ENCODE measurements at places on chromosomes 1 and 21.

DNA sequence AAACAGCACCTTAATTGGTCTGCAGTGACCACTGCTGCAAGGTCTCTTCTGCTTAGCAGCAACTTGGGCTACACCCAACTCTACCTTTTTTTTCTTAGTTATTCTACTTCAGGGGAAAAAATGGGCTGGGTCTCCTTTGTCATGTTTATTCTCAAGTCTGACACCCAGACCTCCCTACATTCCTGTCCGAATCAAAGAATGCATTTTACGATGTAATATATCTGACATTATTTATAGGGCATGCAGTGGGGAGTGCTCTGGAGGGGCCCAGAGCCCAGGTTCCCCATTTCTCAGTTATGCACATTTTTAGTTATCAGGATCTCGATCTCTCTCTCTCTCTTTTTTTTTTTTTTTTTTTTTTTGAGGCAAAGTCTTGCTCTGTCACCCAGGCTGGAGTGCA is 50.5 kb downstream of the OPTC start:
- no peak for DNase-seq

DNA sequence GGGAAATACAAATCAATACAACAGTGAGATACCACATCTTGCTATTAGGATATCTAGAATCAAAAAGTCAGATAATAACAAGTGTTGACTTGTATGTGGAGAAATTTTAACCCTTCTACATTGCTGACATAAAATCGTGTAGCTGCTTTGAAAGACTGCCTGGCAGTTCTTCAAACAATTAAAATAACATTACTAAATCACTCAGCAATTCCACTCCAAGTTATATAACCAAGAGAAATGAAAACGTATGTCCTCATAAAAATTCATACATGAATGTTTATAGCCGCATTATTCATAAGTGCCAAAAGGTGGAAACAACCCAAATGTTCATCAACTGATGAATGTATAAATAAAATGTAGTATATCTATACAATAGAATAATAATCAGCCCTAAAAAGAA is 164.6 kb downstream of the RASAL2 start:
- no peak for DNase-seq

DNA sequence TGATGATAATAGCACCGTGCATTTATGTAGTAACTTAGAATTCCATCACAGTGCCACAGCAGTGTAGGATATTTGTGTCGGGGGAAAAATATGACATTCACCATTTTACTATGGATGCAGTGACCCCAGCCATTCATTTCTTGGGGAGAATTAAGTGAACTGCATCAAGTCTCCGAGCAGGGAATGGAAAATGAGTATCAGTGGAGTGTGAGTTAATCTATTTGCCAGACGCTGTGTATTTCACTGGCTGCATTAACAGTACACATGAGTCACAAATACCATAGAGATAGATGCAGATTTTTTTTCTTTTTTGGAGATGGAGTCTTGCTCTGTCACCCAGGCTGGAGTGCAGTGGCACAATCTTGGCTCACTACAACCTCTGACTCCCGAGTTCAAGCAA is 33.8 kb upstream of the SLC45A1 start:
- DNase-seq, result no peak

DNA sequence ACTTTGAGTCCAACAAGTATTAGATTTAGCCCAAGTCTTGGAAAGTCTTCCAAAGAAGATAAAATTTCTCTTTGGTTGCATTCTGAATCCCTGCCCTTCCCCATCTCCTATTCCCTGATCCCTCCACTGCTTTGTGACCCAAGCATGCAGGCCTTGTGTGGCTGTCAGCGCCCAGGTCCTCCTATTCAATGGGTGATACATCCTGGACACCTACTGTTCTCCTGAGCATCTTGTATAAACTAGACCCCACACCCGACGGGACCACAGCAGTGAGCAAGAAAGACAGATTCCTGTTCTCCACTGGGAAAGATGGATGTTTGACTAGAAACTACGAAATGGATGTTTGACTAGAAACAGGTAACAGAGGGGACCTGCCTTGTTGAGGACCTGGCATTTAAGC is 136.6 kb downstream of the KIF26B start:
- no peak for DNase-seq

GRCh38 chr1:32924881-32925344 is 23.7 kb upstream of the TMEM54 start:
- peak; percentile 22 for DNase-seq

- DNase-seq, result no peak
Observed at GRCh38 chr1:22043198-22043769, 9.2 kb upstream of the CDC42 start.

- peak; percentile 31 for DNase-seq
Observed at GRCh38 chr1:89987159-89987819, 7.6 kb upstream of the ZNF326 start.

DNA sequence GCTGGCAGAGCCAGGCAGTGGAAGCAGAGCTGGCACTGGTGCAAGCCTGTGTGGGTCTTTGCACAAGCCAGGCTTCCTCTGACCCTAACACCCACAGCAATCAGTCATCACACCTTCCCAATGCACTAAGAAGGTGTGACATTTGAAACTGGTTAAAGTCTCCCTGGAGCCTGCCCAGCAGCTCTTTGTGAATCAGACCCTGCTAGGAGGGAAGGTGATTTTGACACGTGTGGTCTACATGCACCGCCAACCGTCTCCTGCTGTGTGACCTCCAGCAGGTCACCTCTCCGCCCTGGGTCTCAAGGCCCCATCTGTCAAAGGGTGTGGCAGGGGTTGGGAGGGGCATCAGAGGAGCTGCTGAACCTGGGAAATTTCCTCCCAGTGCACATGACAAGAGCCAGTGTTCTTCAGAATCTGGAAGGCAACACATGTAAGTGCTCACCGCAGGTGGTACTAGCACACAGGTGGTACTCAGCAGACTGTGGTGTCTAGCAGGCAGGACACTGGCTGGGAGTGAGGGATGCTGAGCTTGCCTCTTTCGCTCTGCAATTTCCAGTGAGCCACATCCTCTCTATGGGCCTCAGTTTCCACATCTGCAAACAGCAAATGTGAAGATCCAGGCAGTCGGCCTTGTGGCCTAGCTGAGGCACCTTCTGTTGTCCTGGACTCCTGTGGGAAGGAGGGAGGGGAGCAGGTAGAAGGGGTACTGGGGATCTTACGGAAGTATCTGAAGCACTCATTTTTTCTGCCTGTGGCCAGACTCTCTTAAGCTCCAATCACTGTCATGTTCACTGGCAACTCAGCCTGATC is 123.2 kb downstream of the DMRTB1 start:
- DNase-seq, result no peak

- no peak for DNase-seq
Observed at GRCh38 chr1:203099805-203100515, 14.1 kb upstream of the MYOG start.

DNA sequence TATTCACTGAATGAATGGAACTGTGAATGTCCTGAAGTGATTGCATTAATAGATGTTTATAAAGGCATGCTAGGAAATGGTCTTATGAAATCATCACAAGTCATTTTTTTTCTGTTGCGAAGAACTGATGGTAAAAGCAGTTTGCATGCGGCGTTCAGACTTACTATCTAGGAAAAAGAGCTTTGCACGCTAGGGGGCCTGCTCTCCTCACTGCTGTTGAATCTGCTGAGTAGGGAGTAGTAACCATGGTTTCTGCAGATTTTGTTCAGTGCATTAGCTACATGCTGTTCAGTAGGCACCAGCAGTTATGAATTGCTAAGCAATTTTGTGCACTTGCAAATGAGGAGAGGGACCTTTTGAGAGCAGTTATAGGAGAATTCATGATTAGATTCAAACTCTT is 57.9 kb downstream of the CENPF start:
- peak; percentile 12 for DNase-seq

GRCh38 chr1:83931658-83932253 is 67.2 kb downstream of the TTLL7 start:
- DNase-seq, result no peak

GRCh38 chr1:110228381-110228780 is 18.3 kb downstream of the KCNC4 start:
- no peak for DNase-seq

- DNase-seq, result no peak
Observed at GRCh38 chr1:187870552-187870951, 1041.8 kb downstream of the PLA2G4A start.

- no peak for DNase-seq
Observed at GRCh38 chr1:210490781-210491180, 162.1 kb downstream of the HHAT start.

GRCh38 chr1:198917226-198917625 is 278.4 kb downstream of the PTPRC start:
- DNase-seq, result no peak

Measured in activated naive CD4-positive, alpha-beta T cell treated with anti-CD3 and anti-CD28 coated beads, Interleukin-2, amount 50 U/mL, for 16 hours (primary cell).